ENCODE measurements at places on chromosomes 4 and X. TPM values are rescaled to one million over a fixed set of nuclear protein-coding genes. Genes with fewer than 3 reads are reported as not detected.

GRCh38 chrX:43211570-43211969, 433.6 kb upstream of the PPP1R2C start:
- DNase-seq, result no peak
- no peak overlapping the region for H3K4me3 ChIP-seq
- no peak overlapping the region for H3K27ac ChIP-seq
- no peaks in the 10 kb centered on the region for H3K36me3 ChIP-seq

DNA sequence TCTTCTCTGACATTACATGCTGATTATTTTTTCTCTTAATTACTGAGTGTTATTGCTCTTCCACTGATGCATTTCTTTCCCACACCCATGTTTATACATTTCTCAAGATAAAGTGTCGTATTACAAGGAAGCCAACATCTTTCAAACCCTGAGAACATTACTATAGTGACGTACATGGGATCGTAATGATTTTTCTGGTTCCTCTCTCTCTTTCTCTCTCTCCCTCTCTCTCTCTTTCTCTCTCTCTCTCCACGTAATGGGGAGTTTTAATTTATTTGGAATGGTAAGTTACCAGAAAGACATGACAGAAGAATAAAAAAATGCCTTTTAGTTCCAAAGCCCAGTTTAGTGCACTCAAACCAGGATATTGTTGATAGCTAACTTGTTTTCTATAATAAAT, 40.4 kb upstream of the MAPK10 start:
- no peaks in the 10 kb centered on the region for H3K4me1 ChIP-seq
- no peaks in the 10 kb centered on the region for H3K36me3 ChIP-seq
- H3K27me3 ChIP-seq, result no peaks in the 10 kb centered on the region
- no peak overlapping the region for H3K27ac ChIP-seq
- DNase-seq, result no peak

SPANXA2 gene
- total RNA-seq, result not detected

DNA sequence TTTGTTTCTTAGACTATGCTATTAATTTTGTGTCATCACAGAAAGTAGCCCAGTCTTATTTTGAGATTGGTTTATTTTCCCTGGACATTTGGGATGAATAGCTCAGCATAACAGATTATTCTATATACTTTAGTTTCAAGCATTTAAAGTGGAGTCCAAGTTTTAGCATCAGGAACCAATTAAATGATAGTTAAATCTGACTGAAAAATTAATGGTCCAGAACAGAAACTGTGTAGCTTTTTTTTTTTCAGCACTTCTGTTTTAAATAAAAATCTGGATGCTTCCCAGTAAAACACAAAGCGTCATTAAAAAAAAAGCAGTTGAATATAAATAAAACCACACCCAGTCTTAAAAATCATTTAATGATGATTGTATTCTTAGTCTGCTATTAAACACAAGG, 59.4 kb upstream of the PITX2 start:
- H3K36me3 ChIP-seq, result no peaks in the 10 kb centered on the region
- no peaks in the 10 kb centered on the region for H3K4me1 ChIP-seq

DNA sequence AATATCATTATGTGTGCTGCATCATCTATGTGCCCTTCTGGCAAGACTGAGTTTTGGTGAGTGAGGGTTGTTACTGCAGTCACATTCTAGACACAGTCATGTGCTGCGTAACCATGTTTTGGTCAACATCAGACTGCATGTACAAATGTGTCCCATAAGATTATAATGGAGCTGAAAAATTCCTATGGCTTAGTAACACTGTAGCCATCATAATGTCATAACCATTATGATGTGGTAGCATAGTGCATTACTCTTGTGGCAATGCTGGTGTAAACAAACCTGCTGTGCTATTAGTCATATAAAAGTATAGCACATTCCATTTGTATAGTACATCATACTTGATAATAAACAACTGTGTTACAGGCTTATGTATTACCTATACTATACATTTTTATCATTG, 198.1 kb upstream of the NUDT6 start:
- no peaks in the 10 kb centered on the region for H3K27me3 ChIP-seq
- H3K36me3 ChIP-seq, result no peaks in the 10 kb centered on the region
- DNase-seq, result no peak
- H3K4me3 ChIP-seq, result no peak overlapping the region

GRCh38 chr4:27272217-27272616, 411.6 kb downstream of the STIM2 start:
- H3K27me3 ChIP-seq, result no peaks in the 10 kb centered on the region
- no peaks in the 10 kb centered on the region for H3K36me3 ChIP-seq
- no peak for DNase-seq
- H3K4me3 ChIP-seq, result no peak overlapping the region
- H3K27ac ChIP-seq, result no peak overlapping the region

GRCh38 chr4:7793186-7793585, 146.5 kb downstream of the AFAP1 start:
- peaks cover 3% of the 10 kb centered on the region for H3K4me1 ChIP-seq
- H3K27ac ChIP-seq, result no peak overlapping the region
- H3K27me3 ChIP-seq, result no peaks in the 10 kb centered on the region
- peak; percentile 2 for DNase-seq
- no peak overlapping the region for H3K4me3 ChIP-seq

CNKSR2 gene
- total RNA-seq, result 7.2 TPM

DNA sequence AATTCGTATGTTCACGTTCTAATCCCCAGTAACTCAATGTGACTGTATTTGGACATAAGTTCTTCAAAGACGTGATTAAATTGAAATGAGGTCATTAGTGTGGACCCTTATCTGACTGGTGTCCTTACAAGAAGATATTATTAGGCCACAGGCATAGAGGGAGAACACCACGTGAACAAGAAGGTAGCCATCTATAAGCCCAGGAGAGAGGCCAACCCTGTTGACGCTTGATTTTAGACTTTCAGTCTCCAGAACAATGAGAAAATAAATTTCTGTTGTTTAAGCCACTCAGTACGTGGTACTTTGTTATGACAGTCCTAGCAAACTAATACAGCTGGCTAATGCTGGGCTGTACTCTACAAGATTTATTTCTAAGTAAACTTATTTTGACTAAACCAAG, 1.5 kb upstream of the EIF1AX start:
- H3K27ac ChIP-seq, result no peak overlapping the region
- no peak for DNase-seq
- H3K36me3 ChIP-seq, result no peaks in the 10 kb centered on the region

GRCh38 chr4:167183036-167183435, 51.3 kb downstream of the SPOCK3 start:
- H3K4me1 ChIP-seq, result no peaks in the 10 kb centered on the region
- H3K27me3 ChIP-seq, result no peaks in the 10 kb centered on the region
- H3K36me3 ChIP-seq, result no peaks in the 10 kb centered on the region
- DNase-seq, result no peak
- H3K4me3 ChIP-seq, result no peak overlapping the region

DNA sequence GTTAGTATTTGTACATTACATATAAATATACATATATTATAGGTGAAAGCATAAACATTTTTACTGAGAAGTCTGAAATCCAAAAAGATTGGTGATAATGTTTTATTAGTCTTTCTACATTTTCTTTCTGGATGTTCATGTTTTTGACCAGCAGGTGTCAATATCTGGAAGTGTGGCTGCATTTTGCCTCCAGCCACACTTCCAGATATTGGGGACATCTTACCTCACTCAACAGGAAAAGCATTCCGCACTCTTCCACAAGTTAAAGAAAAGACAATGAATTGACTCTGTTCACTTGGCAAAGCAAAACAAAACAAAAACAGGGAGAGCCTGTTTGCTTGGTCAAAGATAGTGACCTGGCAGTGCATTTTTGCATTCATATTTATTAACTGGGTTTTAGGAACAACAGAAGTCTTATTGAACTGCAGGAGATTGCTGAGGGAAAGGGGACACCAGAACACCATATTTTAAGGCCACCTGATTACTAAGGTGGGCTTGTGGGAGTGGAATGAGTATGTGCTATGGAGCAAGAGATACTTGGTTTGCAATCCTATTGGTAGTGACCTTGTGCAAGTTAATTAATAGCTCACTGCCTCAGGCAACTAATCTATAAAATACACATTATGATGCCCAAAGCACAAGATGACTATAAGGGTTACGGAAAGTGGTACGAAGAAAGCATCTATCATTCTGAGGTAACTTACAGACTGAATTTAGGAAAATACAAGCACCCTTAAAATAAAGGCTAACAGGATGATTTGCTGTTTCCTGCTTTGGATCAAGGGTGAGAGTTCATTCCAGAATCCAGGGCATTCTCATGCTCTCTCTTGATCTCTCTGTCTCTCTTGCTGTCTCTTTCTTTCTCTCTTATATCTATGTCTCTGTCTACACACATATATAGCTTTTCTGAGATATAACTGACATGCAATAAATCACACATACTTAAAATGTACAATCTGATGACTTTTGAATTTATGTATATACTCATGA, 389.9 kb upstream of the EMCN start:
- H3K27ac ChIP-seq, result no peak overlapping the region
- no peaks in the 10 kb centered on the region for H3K36me3 ChIP-seq
- no peak for DNase-seq
- no peaks in the 10 kb centered on the region for H3K27me3 ChIP-seq
- H3K4me1 ChIP-seq, result no peaks in the 10 kb centered on the region

DNA sequence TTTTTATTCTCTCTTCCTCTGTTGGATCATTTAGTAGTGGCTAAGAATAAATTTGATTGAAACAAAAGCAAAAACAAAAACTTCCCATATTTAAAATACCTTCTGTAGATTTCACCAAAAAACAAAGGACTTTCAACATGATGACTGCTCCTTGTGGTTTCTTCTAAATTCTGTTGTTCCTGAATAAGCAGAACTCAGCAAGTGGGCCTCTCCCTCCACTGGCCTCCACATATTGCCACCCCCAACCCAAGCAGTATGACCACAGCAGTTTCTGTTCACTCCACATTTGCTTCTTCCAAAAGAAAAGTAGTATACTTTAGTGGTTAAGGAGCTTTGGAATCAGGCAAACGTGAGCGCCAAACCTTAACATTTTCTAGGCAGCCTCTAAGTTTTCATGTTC, 114.7 kb downstream of the COX18 start:
- no peak overlapping the region for H3K4me3 ChIP-seq
- H3K27ac ChIP-seq, result no peak overlapping the region
- H3K27me3 ChIP-seq, result no peaks in the 10 kb centered on the region
- H3K4me1 ChIP-seq, result no peaks in the 10 kb centered on the region

DNA sequence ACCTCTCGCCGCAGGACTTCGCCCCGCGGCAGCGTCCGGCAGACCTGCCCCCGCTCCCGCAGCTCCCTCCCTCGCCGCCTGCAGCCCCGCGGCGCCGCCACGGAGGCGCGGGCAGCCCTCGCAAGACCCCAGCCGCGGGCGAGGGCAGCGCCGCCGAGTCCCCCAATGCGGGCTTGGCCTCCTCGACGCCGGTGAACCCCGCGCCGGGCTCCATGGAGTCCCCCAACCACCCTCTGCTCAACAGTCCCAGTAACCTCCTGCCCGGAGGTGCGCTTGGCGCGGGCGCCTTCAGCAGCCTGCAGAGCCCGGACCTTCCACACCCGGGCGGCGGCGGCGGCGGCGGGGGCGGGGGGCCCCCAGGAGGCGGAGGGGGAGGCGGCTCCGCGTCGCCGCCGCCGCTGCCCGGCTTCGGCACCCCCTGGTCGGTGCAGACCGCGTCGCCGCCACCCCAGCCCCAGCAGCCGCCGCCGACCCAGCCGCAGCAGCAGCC, 1.2 kb downstream of the CPEB2 start:
- peaks cover 29% of the 10 kb centered on the region for H3K4me1 ChIP-seq
- peak overlapping the region; percentile 95 for H3K4me3 ChIP-seq
- peak; percentile 85 for DNase-seq
- no peaks in the 10 kb centered on the region for H3K27me3 ChIP-seq
- peaks cover 11% of the 10 kb centered on the region for H3K36me3 ChIP-seq

CXCL1 gene
- 8.2 TPM for total RNA-seq

TRPC5OS gene
- not detected for total RNA-seq

ALAS2 gene
- 0.78 TPM for total RNA-seq

PGAM4 gene
- total RNA-seq, result not detected

GRCh38 chrX:69293776-69294601, 128.7 kb upstream of the PJA1 start:
- H3K4me1 ChIP-seq, result no peaks in the 10 kb centered on the region
- H3K4me3 ChIP-seq, result no peak overlapping the region
- H3K27ac ChIP-seq, result no peak overlapping the region
- no peaks in the 10 kb centered on the region for H3K27me3 ChIP-seq

MTNR1A gene
- total RNA-seq, result not detected

GRCh38 chr4:4764558-4764905, 94.9 kb upstream of the MSX1 start:
- no peak overlapping the region for H3K4me3 ChIP-seq
- H3K4me1 ChIP-seq, result no peaks in the 10 kb centered on the region
- no peak for DNase-seq
- H3K36me3 ChIP-seq, result no peaks in the 10 kb centered on the region

DNA sequence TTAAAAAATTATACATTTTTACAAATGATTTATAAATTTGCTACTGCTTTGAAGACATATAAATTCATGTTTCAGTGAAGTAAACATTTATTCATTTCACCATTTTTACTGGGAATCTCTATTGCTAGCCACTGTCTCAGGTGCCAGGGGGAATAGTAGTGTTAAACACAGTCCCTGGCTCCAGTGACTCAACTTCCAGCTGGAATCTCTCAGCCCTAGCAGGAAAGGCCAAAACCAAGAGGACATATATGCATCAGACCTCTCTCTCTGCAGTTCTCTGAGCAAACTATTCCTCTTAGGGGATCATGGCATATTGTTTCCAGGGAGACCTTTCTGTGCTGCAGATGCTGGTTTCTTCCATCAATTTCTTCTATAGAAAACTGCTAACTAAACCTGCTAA, 1009.0 kb upstream of the LCORL start:
- no peaks in the 10 kb centered on the region for H3K27me3 ChIP-seq
- no peak overlapping the region for H3K27ac ChIP-seq
- no peak overlapping the region for H3K4me3 ChIP-seq
- no peak for DNase-seq

DNA sequence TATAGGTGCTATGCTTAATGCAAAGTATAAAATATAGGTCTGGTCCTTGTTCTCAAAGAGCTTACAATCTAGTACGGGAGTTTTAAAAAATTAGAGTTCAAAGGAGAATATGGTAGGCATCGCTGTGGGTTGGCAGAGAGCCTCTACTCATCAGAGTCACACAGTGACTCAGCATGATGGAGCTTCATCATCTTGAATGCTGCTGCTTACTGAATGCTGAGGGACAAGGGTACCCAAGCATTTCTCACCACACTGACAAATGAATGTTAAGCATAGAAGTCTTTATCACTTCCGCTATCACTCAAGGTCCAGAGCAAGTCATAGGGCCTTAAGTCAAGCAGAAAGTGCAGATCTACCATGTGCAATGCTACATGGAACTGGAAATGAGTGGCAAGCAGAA, 268.6 kb upstream of the IGFBP7 start:
- H3K4me1 ChIP-seq, result no peaks in the 10 kb centered on the region
- H3K36me3 ChIP-seq, result no peaks in the 10 kb centered on the region
- no peak overlapping the region for H3K4me3 ChIP-seq
- DNase-seq, result no peak

GRCh38 chrX:129653971-129654651, 645 bp downstream of the APLN start:
- H3K4me3 ChIP-seq, result peak overlapping the region; percentile 49
- H3K27me3 ChIP-seq, result no peaks in the 10 kb centered on the region
- H3K27ac ChIP-seq, result no peak overlapping the region
- no peak for DNase-seq
- H3K36me3 ChIP-seq, result no peaks in the 10 kb centered on the region

- no peak overlapping the region for H3K4me3 ChIP-seq
- H3K36me3 ChIP-seq, result no peaks in the 10 kb centered on the region
- no peaks in the 10 kb centered on the region for H3K4me1 ChIP-seq
- no peak for DNase-seq
Observed at GRCh38 chrX:147893741-147894140, 18.0 kb upstream of the FMR1 start.

Measured in upper lobe of right lung (tissue), 1 donor.